ENCODE measurements at places on chromosomes 3 and 15.

DNA sequence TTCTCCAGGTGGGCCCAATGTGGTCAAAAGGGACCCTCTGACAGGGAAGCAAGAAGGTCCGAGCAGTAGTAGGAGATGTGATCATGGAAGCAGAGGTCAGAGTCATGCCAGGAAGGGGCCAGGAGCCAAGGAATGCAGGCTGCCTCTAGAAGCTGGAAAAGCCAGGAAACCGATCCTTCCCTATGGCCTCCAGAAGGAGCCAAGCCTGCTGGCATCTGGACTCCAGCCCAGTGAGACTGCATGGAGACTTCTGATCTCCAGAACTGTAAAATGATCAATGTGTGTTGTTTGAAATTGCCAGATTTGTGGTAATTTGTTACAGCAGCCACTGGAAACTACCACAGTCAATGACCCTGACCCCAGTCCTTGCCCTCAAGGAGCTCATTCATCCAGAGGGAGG lies 56.8 kb upstream of the SPATA12 start:
- DNase-seq, result no peak

- no peak for DNase-seq
Observed at GRCh38 chr3:188814581-188814980, 357.2 kb upstream of the TPRG1 start.

DNA sequence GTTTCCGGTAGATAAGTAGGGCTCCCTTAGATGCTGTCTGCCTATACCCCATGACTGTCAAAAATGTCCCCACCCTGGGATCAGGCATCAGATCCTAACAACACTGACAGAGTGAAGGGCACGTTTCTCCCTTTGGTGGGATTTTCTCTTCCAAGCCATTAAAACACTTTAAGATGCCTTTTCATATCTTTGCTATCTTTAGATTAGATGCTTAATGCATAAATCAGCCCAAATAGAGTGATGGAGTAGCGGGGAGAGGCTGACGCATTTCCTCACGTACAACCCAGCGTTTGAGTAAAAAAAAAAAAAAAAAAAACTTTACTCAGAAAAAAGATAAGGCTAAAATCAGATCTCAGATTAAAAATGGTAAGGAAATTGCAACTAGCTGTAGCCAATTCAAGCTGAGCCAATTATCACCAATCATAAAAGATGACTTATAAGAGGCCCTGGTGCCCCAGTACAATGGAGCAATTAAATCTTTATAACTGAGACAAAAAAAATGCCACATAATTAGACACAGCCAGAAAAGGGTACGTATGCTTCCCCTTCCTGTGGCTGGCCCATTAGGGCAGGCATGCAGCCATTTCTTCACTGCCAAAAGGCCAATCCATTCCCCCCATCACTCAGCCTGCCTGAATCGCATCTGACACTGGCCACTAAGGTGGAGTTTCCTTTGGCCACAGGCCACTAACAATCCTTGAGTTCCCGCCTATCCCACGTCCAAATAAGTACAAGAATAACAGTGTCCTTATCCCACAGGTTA lies 45.0 kb downstream of the RFTN1 start:
- peak; percentile 73 for DNase-seq

DNA sequence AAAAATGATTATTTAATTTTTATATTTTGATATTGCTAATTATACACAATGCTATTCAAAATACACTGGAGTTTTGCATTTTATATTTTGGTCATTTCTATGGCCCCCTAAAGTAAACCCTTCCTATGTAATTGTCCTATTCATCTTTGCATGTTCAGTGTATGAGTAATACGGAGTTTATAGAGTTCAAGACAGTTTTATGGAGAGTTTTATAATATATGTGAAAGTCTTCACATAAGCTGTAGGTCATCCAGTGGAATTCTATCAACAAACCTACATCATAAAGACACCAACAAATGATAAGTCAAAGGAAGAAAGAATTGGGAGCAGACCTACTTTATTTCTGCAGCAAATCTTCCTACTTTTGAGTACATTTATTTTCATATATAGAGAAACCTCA lies 1200.4 kb upstream of the EPHA6 start:
- peak; percentile 8 for DNase-seq

DNA sequence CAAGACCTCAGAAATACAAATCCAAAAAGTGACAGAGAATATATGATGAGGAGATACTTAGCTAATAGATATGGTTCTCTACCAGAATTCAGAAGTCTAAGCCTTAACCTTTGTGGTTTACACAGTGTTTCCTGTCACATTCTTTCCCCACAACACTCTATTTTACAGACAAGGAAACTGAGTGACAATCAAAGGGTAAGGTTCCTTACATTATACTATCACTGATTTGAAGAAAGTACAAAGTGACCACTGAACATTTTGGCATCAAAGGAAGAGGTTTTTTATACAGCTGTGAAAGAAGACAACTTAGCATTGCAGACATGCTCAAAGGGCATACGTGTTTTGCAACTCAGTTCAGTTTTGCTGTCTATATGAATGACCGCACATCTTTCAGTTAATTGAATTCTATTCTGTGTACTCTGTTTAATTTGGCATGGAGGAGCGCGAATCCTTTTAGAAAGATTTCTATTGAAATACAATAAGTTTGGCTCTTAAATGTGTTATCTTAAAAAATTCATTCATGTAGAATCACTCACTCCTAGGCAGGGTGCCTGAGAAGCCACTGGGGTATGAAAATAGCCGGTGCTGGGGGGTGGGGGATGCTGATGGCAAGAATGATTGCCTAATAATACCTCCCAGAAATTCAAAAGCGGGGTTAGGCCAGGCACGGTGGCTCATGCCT lies 66.5 kb upstream of the SKOR1 start:
- no peak for DNase-seq

- peak; percentile 69 for DNase-seq
Observed at GRCh38 chr3:130276203-130276803, 69.2 kb upstream of the COL6A5 start.
